Stimulated activated CD8-positive, alpha-beta memory T cell treated with anti-CD3 and anti-CD28 coated beads, Interleukin-4, amount 100 ng/mL, for 24 hours (primary cell): ENCODE measurements at places on chromosomes 12 and 14.

DNA sequence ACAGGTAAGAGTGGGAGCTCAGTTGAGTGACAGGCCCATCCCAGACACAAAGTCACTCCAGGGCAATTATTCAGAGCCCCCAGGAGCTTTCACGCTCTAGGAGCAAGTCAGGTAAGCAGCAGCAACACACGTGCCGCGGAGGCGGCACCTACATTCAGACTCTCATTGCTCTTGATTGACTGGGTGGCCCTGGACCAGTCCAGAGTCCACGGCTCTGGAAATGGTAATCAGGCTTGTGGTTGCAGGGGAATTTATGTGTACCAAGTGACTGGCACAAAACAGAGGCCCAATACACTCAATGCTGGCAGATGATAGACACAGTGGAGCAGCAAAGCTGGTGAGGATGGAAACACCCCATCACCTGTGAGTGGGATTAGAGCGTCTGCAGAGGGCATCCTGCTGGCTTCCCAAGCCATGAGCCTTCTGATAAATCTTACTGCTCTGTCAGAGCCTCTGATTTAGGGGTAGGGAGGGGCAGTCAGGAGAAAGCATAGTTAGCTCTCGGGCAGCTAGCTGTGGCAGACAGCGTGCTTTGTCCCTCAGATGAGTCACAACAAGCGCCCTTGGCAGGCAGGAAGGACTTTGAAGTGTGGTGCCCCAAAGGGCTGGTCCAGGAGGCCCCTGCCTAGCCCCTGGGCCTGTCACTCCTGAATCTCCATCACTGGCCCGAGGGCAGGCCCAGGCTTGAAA is 344.7 kb downstream of the CACNA1C start:
- DNase-seq = no peak

DNA sequence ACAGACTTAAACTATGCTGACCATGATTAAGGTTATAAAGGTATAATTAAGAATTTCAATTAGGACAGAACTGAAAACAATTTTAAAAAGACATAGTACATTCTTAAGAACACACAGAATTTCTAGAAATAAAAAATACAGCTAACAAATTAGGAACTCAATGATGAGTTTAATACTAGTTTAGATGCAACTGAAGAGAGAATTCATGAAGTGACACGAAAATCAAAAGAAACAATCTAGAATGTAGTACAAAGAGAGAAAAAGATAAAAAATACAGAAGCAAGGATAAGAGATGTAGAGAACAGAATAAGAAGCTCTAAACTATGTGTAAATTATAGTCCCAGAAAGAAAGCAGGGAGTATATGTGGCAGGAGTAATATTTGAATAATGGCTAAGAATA is 187.8 kb upstream of the KRR1 start:
- DNase-seq = no peak

DNA sequence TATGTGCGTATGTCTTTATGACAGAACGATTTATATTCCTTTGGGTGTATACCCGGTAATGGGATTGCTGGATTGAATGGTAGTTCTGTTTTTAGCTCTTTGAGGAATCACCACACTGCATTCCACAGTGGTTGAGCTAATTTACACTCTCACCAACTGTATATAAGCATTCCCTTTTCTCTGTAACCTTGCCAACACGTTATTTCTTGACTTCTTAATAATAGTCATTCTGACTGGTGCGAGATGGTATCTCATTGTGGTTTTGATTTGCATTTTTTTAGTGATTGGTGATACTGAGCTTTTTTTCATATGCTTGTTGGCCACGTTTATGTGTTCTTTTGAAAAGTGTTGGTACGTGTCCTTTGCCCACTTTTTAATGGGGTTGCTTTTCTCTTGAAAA is 49.7 kb downstream of the FRS2 start:
- no peak for DNase-seq

- no peak for DNase-seq
Observed at GRCh38 chr12:23938422-23938821, 11.0 kb downstream of the SOX5 start.

DNA sequence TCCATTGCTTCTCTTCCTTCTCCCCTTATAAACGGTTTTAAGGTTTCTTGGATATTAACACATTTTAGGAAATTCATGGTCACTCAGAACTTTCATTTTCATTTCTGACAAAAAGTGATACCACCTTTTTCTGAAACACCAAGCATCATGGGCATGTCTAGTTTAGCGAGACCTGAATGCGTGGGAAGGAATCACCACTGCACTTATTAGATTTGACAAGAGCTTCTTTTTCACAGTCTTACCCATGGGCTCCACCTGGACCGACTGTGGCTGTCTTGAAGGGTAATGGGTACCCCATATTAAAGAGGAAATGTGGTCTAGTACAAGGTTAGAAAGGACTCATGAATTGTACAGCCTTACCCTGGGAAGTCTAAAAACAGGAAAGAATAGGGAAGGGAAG is 95.4 kb downstream of the KCNK10 start:
- no peak for DNase-seq

DNA sequence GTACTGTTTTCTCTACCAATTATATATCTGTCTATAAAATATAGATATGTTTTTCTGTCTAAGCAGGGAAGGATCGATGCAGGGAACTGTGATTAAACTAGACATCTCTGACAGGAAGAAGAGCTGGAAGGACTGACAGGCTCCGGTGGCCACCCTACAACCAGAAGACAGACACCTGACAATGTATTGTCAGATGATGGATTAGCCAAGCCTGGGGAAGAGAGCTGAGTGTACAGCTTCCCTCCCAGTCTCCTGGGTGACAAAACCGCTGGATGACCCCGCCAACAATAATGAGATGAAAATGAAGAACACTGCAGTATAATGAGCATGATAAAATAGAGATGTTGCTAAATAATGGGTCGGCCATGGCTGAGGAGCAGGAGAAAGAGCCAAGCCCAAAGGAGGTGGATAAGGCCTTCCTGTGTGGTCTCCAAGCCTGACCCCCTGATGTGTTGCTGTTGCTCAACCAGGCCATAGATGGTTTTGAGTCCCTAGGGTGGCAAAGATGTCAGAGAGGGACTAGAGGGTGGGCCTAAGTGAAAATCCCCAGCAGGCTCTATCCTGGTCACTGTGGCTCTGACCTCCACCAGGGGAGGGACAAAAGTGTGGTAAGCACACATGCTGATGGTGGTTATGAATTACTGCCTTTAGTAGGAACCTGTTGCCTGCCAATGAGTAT is 28.2 kb downstream of the DHRS2 start:
- DNase-seq = no peak

DNA sequence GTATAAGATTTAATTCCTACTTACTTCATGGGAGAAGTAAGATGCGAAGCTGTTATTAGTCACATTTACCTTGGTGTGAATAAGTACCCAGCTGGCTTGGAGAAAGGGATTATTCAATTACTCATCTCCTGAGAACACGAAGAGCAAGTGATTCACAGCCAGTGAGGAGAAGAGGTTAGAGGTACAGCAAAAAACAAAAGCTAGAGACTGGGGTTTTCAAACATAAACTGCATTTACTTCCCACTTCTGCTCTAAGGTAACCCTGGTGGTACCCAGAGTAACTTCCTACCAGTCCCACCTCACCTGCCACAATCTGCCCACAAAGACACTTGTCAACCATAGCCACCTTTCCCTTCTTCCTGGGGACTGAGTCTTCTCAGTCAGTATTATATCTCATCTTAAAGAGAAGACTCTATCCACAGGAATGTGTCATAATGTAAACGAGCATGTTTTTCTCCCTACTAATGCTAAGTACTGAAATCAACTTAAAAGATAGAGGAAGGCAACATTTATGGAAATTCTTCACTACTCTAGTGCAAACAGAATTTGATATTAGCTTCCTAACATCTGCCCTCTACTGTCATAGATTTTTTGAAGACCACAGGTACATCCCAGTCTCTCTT is 6.0 kb upstream of the IL22 start:
- no peak for DNase-seq

DNA sequence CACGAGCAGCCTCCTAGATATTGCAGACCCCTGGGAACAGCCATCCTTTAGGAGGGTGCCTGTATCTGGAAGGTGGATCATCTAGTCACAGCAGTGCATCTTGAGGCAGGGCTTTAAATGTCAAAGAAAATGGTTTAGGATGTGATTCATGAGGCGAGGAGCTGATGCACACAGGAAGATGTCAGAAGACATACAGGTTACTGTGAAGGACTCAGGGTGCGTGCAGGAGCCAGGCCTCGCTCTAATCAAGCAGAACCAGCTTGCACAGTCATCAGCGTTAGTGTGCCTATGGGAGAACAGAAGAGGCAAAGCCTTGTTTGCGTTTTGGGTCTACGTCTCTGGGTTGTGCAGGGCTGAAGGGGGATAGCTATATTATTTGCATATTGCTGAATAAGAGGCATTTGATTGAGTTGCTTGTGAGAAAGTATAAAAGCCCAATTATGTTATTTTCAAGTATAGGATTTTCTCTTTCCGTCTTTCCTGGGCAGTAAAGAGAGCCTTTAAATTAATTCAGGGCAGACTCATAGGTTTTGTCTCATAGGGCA is 77.3 kb upstream of the RPH3A start:
- DNase-seq = no peak

DNA sequence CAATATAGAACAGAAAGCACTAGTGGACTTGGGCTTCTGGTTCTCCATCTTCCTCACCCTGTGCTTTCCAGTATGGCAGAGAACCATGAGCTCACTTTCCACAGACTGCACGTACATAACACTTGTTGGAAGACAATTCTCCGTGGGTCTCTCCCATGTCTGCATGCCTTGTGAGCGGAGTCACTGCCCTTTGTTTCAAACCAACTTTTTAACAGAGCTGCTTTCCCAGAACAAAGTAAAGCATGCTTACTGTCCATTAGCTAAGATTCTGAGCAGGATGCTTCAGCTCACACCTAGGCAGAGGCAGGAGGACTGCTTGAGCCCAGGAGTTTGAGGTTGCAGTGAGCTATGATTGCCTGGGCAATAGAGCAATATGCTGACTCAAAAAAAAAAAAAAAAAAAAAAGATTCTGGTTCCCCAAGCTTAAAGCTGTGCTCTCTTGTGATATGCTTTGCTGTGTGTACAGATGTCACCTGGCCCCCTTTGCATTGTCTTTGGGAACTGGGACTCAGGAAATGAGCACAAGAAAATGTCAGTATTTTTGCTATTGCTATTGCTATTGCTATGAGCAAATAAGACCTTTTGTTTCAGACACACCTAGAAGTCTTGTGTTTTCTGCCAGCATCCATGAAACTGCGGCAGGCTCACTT is 54.6 kb upstream of the PTGR2 start:
- DNase-seq = no peak

DNA sequence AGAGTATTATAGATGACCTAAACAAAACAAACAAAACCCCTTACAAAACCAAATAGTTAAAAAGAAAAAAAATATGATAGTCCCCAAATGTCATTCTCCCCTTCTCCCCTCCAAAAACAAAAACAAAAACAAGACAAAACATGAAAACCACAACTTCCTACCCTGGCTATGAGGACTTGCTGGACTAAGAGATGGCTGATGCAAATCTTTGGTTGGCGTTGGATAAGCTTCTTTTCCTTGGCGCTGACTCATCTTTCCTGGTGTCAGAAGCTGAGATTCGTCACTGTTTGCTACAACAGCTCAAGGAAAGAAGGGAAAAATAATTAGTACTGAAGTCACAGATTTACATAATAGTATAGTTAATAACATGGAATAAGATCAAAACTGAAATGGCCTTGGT is 102.5 kb upstream of the BBS10 start:
- no peak for DNase-seq

GRCh38 chr12:52552055-52552454 is 890 bp downstream of the KRT71 start:
- no peak for DNase-seq

GRCh38 chr14:105478398-105479251 is 4.0 kb downstream of the CRIP2 start:
- no peak for DNase-seq

DNA sequence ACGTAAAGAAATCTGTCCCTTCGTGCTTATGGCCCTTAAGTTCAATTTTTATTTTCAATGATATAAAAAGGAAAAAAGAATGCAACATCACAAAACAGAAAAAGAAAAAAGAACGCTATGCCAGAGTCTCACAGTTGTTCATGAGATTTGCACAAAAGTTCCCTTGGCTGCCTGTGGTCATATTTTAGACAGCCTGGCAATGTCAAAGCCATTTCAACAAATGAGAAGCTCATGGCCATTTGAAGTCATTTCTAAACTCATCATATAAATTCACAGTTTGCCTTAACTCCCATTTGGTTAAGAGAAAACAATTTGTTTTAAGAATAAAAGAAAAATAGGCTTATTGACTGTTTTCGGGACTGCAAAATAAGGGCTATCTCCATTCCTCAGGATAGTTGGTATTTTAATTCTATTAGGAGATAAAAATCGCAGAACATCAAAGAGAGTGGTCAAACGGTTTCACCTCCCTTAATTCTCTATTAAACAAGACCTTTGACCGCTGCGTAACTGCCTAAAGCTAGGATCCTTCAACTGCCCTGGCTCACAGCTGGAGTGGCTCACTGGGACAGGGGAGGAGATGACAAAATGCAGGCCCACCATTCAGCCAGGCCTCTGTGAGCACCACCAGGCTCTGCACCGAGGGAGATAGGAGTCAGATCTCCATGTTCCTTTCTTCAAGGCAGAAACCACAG is 119.2 kb upstream of the DAAM1 start:
- no peak for DNase-seq

- no peak for DNase-seq
Observed at GRCh38 chr12:5434647-5435560, 3.0 kb downstream of the NTF3 start.

GRCh38 chr14:69713209-69713781 is 53.6 kb upstream of the SRSF5 start:
- no peak for DNase-seq
